ENCODE measurements at places on chromosomes 12 and 14. TPM values are rescaled to one million over a fixed set of nuclear protein-coding genes. Genes with fewer than 3 reads are reported as not detected.

The PRORP gene
- total RNA-seq: 36.7 TPM

GRCh38 chr12:62817556-62818271 is 117.2 kb downstream of the PPM1H start:
- DNase-seq: no peak

DNA sequence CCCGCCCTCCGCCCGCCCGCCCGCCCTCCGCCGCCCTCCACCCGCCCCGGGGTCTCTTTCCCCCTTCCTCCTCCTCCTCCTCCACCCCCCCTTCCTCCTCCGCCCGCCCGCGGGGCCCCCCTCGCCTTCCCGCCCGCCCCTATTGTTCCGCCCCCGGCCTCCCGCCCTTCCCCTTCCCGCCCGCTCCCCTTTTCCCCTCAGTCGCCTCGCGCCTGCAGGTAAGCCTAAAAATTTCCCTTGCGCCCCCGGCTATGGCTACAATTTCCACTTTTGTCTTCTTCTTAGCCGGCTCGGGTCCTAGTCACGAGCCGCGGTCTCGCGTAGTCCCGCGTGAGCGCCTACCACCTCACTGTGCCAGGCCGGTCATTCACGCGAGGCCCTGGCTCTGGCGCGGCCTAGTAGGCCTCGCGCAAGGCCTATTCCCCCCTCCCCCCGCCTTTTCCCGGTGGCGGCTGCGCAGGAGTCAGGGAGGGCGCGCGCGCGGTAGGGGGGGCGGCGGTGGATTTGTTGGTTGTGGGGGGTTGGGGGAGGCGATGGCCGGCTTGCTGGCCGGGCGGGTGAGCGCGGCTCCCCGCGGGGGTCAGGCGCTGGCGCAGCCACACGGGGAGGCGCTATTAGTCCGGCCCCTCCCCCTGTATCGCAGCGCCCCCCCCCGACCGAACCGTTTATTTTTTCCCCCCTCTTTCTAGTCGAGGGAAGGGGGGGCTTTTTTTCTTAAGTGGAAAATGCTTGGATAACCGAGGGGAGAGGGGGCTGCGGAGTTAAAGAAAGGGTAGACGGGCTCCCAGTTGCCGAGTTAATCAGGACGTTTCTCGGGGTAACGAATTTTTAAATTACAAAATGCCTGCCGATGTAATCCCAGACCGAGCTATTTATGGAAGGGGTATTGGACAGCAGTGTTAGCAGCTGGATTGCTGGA is 516 bp downstream of the PCBP2 start:
- DNase-seq: peak; percentile 86

DNA sequence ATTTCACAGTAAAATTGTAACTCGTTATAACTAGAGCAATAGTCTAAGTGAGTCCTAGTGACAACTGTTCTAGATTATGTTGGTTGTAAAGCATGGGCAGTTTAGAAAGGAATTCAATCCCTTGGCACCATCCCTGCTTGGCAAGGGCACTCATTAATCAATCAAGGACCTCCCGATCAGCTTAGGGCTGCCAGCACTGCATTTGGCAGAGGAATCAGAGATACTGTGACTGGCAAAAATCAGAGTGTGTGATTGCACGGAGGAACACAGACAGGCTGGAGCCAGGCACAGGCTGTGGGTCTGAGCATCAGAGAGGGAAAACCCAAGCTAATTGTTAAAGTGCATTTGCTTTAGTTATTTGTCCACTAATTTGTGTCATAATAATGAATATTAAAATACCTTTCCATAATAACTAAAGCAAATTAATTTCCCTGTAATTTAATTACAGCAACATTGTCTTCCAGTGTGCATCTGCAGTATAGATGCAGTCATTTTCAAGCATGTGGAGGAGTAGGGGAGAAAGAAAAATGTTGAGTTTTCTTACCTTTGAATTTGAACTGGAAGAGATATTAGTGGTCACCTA is 3.2 kb upstream of the EGLN3 start:
- DNase-seq: no peak

GRCh38 chr12:75488553-75488952 is 8.0 kb downstream of the GLIPR1 start:
- DNase-seq: peak; percentile 34

The CARMIL3 gene
- total RNA-seq: 13.0 TPM

- DNase-seq: no peak
Measured at GRCh38 chr14:20996521-20996920, 2.6 kb upstream of the SLC39A2 start.

DNA sequence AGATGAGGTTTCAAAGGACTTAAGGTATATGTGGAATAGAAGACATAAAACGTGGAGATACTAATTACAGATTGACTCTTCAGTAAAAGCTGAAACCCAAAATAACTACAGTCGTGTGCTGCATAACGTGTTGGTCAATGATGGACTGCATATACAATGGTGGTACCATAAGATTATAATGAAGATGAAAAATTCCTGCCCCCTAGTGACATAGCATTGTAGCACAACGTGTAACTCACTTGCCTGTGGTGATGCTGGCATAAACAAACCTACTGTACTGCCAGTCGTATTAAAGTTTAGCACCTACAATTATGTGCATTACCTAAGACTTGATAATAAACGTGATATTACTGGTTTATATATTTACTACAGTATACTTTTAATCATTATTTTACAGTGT is 150.3 kb downstream of the LRRK2 start:
- no peak for DNase-seq

DNA sequence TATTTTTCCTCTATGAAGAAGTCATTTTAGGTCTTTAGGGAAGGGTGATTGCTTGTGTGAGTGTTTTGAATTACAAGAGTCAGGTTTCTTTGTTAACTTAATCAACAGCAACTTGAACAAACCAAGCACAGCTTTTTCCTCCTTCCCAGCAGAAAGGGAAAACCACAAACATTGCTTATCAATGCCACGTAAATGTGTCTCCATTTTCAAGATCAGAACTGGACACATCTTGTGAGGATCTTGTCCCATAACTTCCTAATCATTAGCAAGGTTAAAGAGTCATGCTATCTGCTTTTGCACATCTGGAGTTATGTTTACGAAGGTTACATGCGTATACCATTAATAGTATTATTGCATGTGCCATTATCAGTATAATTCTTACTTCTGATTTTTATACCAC is 248.0 kb upstream of the FLRT2 start:
- no peak for DNase-seq

- DNase-seq: no peak
Measured at GRCh38 chr12:51874000-51874399, 13.9 kb upstream of the ANKRD33 start.

- DNase-seq: no peak
Measured at GRCh38 chr14:31084385-31084784, 58.2 kb upstream of the STRN3 start.

The HSPA2 gene
- 40.7 TPM for total RNA-seq

DNA sequence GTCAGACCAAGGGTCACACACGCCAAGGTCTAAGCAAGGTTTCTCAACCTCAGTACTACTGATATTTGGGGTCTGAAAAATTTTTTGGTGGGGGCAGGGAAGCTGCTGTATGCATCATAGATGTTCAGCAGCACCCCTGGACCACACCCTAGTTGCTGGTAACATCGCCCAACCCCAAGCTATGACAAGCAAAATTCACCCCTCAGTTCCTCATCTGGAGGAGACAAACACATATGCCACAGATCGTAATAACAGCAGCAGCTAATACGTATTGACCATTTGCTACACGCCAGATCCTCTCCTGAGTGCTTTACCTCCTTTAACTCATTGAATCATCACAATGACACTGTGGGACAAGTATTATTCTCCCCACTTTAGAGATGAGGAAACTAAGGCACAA is 46.4 kb downstream of the ACTN1 start:
- no peak for DNase-seq

GRCh38 chr12:26810330-26810729 is 22.7 kb downstream of the ITPR2 start:
- DNase-seq: peak; percentile 22

DNA sequence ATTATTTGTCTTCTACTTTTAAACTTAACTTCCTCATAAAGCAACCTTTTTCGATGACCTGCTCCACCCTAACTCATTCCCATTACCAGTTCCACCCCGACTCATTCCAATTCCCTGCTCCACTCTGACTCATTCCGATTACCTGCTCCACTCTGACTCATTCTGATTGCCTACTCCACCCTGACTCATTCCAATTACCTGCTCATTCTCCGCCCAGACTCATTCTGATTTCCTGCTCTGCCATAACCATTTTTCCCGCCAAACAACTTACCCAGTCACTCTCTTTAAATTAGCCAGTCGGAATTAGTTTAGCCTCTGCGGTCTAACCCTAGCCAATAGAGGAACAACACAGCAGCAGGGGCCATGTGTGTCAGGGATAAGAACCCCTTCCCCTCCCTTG is 249.1 kb downstream of the DPY19L2 start:
- DNase-seq: no peak

The RND1 gene
- 7.6 TPM for total RNA-seq

DNA sequence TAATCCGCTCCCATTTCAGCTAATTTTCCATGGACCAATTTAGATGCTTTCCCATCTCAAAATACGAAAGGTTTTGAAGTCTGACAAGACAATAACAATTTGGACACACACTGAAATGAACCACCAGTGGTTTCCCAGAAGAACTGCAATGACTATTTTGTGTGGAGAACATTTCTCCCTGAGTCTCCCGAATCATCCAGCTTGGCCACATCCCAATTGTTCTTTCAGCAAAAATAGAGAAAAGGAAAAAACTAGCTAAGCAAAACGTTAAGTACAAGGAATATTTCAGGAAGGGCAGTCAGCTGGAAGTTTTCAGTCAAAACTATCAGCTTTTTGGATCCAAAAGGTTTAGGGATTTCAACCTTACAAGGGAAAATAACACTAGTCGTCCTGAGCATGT is 390.6 kb downstream of the KCNH5 start:
- no peak for DNase-seq

The AICDA gene
- total RNA-seq: not detected

- DNase-seq: no peak
Measured at GRCh38 chr14:103319422-103319821, 14.6 kb upstream of the EIF5 start.

The CD163 gene
- total RNA-seq: 0.77 TPM

DNA sequence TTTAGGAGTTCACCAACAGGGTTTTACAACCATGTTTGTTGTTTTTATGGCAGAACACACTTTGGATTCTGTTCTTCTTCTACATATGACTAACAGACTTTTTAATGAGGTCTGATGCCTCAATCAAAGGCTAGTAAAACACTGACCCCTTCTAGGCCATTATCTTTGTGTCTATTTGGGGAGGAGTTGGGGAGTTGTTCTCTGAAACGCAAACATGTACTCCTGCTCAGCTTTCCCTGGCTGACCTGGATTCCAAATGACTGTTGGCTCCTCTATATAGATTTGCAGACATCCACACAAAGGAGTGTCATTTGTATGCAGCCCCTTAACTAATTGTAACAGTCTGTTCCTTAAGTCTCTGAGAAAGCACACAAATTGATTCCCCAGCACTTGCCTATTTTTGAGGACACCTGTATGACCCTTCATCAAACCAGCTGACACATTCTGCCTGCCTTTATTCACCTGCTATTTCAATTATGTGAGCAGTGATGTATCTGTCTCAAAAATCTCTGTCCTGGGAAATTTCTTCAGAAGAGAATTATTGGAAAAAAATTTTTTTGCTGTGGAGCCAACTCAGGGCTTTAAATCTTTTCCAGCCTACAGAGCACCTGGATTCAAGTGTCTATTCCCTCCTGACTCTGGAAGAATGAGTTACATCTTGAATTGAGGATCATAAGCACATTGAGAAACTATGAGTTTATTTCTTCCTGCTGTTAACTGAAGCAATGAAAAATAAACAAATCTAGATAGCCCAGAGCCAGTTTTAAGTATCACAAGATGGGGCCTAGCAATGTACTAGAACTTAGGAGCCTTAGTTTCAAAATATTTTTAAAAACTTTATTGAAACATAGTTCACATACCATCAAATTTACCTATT is 417.2 kb downstream of the RAD51B start:
- no peak for DNase-seq

DNA sequence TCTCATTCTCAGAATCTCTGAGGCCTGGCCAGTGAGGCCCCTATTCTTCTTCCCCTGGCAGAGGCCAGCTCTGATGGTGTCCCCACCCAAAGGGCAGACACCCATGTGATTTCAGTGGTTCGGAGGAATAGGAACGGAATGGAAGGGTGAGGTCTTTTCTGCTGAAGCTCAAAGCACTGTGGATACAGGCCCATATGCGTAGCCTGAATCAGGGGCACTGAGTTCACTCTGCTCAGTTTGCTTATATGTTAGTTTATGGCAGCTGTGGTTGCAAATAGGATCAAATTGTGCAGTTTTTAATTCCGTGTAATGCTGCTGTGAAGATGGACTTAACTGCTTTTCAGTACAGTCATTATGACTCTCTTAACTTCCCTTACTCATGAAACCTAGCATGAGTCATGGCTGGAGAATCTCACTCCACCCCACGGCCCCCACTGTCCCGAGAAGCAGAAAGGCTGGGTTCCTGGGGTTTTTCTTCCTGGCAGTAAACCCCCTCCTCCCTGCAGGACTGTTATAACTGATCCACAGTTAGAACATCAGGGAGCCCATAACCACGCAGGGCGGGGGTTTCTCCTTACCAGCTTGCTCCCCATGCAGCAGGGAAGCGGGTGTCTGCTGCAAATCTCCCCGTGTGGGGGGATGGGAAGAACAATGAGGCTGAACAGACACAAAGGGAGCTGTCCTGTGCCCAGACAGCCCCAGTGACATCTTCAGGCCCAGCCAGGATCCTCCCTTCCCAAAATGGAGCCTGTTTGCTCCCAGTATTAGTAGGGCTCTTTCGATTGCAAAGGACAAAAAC is 122.7 kb downstream of the SLC38A6 start:
- DNase-seq: no peak

The KRT3 gene
- total RNA-seq: not detected

The KRT5 gene
- not detected for total RNA-seq

DNA sequence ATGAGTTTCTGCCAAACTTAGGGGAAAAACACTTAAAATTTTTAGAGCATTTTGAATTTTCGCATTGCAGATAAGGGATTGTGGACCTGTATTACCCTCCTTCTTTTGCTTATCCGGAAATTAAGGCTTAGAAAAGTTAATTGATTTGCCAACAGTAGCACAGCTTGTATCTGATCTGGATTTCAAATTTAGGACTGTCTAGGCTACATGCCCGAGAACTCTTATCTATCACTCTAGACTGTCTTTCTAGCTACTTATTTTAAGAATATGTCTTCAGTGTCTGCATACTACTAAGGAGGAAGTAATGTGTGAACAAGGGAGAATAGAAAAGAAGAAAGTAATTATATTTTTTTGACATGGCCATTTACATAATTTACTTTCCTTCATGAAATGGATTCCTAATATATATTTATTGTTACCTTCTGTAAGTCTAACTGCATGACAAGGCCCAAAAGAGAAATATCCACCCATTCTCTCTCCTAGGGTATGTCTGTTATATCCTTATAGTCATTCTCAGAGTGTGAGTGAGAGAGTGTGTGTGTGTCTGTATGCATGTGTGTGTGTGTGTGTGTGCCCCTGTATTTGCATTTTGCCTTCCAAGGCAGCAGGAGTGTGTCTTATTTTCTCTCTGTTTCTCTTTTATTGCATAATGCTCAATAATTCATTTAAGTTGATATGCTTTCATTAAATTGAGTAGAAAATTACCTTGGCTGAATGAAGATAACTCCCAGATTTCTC is 132.1 kb downstream of the SLC5A8 start:
- DNase-seq: no peak

The POTEG gene
- not detected for total RNA-seq

- no peak for DNase-seq
Measured at GRCh38 chr12:60112763-60113162, 516.9 kb downstream of the SLC16A7 start.

Data from WTC11 (cell line).